ENCODE measurements at places on chromosomes 6 and 20. TPM values are rescaled to one million over a fixed set of nuclear protein-coding genes. Genes with fewer than 3 reads are reported as not detected.

Gene KCNK15
- total RNA-seq: 0.19 TPM

DNA sequence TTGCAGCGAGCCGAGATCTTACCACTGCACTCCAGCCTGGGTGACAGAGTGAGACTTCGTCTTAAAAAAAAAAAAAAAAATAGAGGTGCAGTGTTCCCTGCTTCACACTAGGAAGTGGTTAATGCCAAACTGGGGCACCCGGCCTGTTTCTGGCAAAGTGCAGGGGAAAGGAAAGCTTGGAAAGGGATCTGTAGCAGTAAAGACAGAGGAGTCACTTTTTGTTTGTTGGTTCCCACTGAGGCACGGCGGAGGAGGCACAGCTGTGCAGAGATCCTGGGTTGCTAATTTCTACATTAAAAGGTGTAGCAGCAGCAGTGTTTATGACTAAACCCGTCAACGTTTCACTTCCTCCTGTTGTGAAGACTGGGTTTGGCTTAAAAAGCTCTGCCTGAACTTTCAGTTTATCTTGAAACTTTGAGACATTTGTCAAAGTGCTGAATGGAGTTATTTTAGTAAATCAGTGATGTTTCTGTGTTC is 125.6 kb downstream of the CARMIL1 start:
- no peak for DNase-seq

GRCh38 chr6:54775576-54775975 is 71.0 kb upstream of the FAM83B start:
- DNase-seq: no peak

DNA sequence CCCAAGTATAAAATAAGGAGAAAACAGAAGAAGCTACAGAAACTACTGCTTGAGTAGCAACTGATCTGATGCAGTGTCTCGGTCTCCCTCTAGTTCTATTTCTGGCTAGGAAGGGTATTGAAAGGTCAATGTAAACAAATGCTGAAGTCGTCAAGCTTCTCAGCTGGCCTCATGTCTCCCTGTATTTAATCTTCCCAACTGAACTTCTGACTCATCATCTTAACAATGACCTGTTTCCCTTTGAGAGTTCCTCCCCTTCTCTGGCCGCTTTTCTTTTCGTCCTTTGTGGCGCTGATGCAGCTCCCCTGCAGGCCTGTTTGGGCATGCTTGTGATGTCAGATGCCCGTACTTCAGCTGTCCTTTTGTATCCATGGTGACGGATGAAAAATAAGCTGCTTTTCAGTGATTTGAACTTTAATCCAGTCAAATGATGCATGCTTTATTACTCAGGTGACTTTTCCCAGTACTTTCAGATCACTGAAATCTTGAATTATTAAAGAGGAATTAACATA is 7.8 kb upstream of the LCA5 start:
- peak; percentile 82 for DNase-seq

GRCh38 chr6:34546551-34547321 is 9.4 kb downstream of the SPDEF start:
- no peak for DNase-seq

DNA sequence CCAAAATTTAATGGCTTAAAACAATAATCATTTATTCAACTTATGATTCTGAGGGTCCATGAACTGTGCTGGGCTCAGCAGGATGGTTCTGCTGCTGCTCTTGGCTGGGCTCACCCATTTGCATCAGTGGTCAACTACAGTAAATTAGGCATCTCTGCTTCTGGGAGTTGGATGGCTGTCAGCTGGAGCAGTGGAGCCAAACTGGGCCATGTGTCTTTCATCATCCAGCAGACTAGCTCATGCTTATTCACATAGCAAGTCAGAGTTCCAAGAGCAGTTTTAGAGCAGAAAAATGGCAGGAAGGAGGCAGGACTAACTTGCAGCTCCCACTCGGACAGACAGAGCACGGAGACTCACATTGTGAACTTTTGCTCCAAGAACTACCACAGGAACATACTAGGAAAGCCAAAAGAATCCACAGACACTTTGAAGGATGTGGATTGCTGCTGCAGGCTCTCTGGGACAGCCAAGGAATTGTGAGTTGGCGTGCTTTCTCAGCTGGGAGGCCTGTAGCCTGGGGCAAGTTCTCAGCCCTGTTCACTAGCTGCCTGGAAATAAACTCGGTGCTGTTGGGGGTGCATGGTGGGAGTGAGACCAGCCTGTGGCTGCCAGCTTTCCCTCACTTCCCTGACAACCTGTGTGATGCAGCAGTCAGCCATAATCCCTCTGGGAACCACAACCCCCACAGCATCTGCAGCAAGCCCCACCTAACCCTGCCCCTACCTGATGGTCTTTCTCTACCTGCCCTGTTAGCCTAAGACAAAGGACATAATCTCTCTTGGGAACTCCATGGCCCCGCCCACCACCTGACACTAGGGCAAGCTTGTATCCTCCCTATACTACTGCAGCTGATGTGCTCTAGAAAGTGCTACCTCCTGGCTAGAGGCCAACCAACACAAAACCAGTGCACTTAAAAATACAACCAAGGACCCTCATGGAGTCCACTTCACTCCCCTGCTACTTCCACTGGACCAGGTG is 129.0 kb downstream of the JPH2 start:
- no peak for DNase-seq

DNA sequence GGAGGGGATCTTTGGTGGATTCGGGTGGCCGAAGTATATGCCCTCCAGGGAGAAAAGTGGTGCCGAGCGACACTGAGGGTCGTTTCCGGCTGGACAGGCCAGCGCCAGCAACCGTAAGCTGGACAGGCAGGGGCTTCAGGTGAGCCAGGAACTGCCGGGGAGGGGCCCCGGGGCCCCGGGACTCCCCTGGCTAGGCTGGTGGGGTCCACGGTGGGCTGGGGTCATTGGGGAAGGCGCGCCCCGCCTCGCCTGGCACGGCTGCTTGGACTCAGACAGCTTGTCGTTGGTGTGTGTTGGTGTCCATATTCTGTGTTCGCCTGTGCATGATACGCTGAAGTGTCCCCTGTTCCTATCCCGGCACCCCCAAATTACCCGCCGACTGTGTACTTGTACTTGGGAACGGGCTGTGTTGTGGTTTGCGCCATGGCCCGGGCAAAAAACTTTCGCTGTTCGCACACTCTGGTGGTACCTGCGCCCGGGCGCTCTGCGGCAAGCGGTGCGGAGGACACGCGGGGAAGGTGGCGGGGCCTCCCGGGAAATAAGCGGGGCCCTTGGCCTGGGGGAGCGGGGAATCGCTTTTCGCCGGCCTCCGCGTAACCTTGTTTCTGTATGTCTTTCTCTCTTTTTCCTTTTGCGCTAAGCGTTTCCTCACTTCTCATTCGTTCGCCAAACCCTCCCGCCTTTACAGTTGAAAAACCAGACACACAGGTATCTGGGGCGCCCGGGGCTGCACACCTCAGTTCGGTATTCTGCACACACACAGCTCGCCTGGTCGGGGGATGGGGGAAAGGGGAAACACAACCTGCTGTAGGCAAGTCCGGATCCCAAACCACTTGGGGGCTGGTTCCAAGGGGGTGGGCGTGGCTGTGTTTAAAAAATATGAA is 3.2 kb downstream of the GNAS start:
- no peak for DNase-seq
